Activated T-cell treated with anti-CD3 and anti-CD28 coated beads, Interleukin-2, amount 50 U/mL, for 72 hours (primary cell): ENCODE measurements at places on chromosomes 2 and 18.
A peak's percentile ranks its signal among the peaks of the same experiment; 100 is the strongest.

DNA sequence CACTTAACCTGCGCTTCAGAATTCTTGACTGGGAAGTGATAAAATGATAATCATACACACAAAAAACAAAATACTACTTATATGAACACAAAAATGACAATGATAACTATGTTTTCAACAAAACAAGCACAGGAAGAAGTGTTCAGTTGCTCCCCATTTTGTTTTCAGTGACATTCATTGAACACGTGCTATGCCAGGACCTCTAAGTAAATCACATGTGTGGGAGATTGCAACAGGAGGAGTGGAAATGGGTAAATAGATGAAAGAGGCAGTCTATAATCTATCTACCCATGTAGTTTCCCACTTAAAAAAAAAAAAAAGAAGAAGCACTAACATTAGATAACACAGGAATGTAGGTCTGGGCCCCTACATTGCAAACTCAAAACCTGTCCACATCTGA lies 183.5 kb upstream of the HNRNPA3 start:
- H3K4me3 ChIP-seq: no peak overlapping the region
- H3K36me3 ChIP-seq: no peaks in the 10 kb centered on the region
- no peaks in the 10 kb centered on the region for H3K4me1 ChIP-seq
- H3K27me3 ChIP-seq: peaks cover 13% of the 10 kb centered on the region

DNA sequence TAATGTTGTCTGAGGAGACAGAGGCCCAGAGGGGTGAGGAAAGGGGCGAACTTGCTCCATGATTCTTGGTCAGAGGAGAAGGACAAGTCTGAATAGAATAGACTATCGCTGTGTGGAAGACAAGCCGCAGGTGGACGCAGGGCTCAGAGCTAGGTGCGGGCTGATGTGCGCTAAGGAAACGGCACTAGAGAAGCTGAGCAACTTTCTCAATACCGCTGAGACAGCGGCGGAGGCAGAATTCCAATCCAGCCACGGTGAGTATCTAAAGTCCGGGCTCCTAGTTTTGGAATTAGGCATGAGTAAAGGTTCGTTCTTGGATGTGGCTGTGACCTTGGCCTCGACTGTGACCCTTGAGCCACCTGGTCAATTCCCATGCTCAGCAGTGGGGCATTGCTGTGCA lies 47.8 kb downstream of the CAPN13 start:
- no peak overlapping the region for H3K4me3 ChIP-seq
- peaks cover 15% of the 10 kb centered on the region for H3K27me3 ChIP-seq
- no peak overlapping the region for H3K27ac ChIP-seq
- no peaks in the 10 kb centered on the region for H3K4me1 ChIP-seq
- no peaks in the 10 kb centered on the region for H3K36me3 ChIP-seq
- no peak for DNase-seq

DNA sequence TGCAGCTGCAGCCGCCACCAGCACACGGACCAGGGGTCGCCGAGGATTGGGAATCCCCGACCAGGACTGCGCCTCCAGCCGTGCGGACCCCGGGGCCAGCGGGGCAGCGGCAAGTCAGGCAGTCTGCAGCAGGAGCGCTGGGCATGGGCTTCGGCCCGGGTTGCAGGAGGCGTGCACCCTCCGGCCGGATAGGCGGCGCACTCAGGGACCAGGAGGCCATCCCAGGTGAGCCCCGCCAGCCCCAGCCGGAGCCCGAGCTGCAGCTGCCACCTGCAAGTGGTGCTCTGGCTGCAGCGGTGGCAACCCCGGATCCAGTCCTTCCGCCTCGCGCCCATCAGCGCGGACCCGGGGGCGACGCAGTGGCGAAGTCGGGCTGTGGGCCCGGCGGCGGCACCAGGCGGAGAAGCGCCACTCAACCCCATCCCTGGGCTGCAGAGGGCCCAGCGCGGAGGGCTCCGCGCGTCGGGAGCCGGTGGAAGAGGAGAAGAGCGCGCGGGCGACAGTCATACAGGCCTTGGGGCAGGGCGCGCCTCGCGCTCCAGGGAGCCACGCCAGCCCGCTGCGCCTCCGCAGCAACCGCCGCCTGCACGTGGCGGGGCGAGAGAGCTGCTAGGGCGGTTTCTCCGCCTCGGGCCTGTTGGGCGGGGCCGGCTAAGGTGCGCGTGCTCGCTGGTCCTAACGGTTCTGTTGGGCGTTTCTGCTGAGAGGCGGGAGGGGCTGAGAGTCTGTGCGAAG lies 73.8 kb downstream of the RPIA start:
- H3K4me3 ChIP-seq: peak overlapping the region; percentile 91
- no peak overlapping the region for H3K27ac ChIP-seq
- H3K4me1 ChIP-seq: peaks cover 12% of the 10 kb centered on the region

GRCh38 chr2:193566276-193566675 lies 1371.5 kb upstream of the TMEFF2 start:
- H3K4me1 ChIP-seq: no peaks in the 10 kb centered on the region
- no peaks in the 10 kb centered on the region for H3K36me3 ChIP-seq
- no peak overlapping the region for H3K4me3 ChIP-seq
- H3K27ac ChIP-seq: no peak overlapping the region
- H3K27me3 ChIP-seq: no peaks in the 10 kb centered on the region
- no peak for DNase-seq

DNA sequence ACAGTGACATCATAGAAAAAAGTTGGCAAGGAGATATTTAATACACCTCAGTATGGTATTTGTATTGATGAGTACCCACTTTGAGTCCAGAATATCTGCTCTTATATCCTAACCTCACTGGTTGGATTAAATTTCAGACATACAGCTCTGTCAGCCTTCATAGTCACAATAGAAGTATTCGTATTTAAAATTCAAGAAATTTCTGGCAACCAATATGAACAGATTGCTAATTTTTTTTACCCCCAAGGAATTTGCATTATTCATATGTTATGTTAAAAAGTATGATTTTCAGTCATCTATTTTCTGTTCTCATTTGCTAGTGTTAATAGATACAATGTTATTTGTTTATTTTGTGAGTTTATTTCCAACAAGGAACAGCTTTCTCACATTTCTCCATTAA lies 1306.8 kb upstream of the NXPH2 start:
- H3K36me3 ChIP-seq: no peaks in the 10 kb centered on the region
- no peaks in the 10 kb centered on the region for H3K27me3 ChIP-seq
- no peak for DNase-seq
